ENCODE measurements at places on chromosomes 7 and 10.

GRCh38 chr10:83372646-83373045, 766.7 kb upstream of the GHITM start:
- no peak for DNase-seq

GRCh38 chr10:132276706-132277105, 31.0 kb downstream of the STK32C start:
- DNase-seq: no peak

DNA sequence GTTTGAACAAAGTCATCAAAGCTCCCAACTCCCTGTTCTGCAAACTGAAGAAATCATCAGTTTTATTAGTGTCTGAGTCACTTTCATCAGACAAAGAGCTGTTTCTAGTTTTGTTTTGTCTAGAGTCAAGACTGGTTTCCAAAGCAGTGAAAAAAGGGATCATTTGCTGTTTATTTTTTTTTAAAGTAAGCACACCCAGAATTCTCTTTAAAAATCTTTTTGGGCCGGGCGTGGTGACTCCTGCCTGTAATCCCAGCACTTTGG, 972.0 kb upstream of the CELF2 start:
- no peak for DNase-seq

GRCh38 chr7:17185690-17186070, 112.8 kb upstream of the AHR start:
- DNase-seq: no peak

DNA sequence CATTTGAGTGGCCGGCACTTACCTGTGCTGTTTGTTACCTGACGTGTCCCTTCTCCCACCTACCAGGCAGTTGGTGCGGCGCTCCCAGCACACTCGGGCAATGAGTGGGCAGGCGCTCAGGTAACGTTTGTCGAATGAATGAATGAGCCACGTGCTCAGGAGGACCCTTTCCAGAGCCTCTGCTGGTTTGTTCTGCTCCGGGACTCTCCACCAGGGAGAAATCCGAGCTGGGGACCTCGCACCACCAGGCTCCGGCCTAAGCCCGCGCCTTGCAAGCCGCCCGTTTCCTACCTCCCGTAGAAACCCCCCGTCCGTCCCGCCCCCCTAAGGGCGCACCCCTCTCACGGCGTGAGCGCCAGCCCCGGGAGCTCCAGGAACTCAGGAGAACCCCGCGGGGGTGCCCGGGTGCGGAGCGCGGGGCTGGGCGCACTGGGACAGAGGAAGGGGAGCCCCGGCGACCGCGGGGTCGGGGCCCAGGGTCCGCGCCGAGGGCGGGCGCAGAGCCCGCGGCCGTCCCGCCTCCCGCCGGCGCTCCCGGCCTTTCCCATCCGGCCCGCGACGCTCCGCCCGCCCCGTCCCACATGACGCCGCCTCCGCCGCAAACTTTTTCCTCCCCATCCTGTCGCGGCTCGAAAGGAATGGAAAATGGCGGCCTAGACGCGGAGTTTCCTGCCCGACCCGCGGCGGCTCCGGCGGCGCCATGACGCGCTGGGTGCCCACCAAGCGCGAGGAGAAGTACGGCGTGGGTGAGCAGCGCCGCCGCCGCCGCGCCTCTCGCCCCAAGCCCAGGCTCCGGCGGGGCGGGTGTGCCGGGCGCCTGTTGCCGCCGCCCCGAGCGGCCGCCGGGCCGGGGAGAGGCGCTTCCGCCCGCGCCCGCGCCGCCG, at the start of gene DOCK1:
DOCK1 (plus strand) TSS at position 611 of the 884 bp plus-strand sequence; CDS start at position 701, 90 bp downstream.
- DNase-seq: no peak

- DNase-seq: no peak
These were observed 251.2 kb downstream of the KCNMA1 start for GRCh38 chr10:77386365-77386764.
